Astrocyte (in vitro differentiated cells and primary cell): ENCODE measurements at places on chromosomes 12 and 14. TPM values are rescaled to one million over a fixed set of nuclear protein-coding genes. Genes with fewer than 3 reads are reported as not detected.

Gene RFX4
- 0.07 TPM in 1 of 2 replicates, not detected in the other for total RNA-seq

Gene TEX22
- 1.2 and 2.5 TPM in 2 replicates for total RNA-seq

Gene TBX3
- total RNA-seq, result 1.1 and 2.0 TPM in 2 replicates

- peaks cover 8% of the 10 kb centered on the region for H3K4me1 ChIP-seq
- H3K27me3 ChIP-seq, result no peaks in the 10 kb centered on the region
- no peak overlapping the region for H3K4me3 ChIP-seq
- H3K27ac ChIP-seq, result no peak overlapping the region
Measured at GRCh38 chr12:129556082-129556481, 347.7 kb downstream of the TMEM132D start.

- peaks cover 2% of the 10 kb centered on the region for H3K27me3 ChIP-seq
- H3K27ac ChIP-seq, result no peak overlapping the region
- no peak overlapping the region for H3K4me3 ChIP-seq
- no peak for DNase-seq
Measured at GRCh38 chr14:96112032-96112431, 72.9 kb downstream of the C14orf132 start.
